ENCODE measurements at places on chromosomes 3 and 15.

DNA sequence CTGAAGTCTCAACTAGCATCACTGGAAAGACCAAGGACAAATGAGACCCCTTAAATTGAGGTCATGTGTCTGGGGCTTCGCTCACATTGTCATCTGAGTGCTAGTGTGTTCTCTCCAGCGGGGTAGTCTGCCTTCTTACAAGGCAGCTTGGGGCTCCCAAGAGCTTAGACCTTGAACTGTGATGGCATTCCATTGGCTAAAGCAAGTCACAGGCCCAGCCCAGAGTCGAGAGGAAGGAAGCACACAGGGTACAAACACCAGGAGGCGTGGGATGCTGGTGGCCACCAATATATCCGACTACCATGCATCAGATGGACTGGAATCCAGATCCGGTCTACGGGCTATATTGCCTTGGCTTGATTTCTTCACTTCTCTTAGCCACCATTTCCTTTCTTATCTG, 31.5 kb upstream of the DYNC1LI1 start:
- DNase-seq = no peak

- DNase-seq = no peak
These were observed 11.2 kb downstream of the IGDCC4 start for GRCh38 chr15:65411465-65412071.

GRCh38 chr3:14768881-14769280, 49.9 kb upstream of the FGD5 start:
- no peak for DNase-seq

- no peak for DNase-seq
These were observed 982.2 kb upstream of the SEMA6D start for GRCh38 chr15:46735115-46735514.

DNA sequence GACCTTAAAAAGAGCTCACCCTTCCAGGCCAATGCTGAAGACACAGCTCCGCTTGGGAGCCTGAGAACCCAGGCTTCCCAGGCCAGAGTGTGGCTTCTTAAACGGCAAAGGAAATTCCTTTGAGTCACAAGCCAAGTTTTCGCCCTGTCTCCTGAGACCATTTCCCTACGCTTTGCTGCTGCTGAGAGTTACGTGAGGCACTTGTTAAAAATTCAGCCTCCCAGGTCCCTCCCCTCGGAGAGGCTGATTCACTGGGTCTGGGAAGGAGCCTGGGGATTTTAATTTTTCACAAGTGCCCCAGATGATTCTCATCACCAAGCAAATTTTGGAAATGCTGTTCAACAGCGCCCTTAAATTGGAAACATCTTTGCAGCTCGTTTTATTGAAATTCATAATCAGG, 25.5 kb downstream of the RLBP1 start:
- no peak for DNase-seq

GRCh38 chr3:2477620-2478019, 379.0 kb downstream of the CNTN4 start:
- no peak for DNase-seq

DNA sequence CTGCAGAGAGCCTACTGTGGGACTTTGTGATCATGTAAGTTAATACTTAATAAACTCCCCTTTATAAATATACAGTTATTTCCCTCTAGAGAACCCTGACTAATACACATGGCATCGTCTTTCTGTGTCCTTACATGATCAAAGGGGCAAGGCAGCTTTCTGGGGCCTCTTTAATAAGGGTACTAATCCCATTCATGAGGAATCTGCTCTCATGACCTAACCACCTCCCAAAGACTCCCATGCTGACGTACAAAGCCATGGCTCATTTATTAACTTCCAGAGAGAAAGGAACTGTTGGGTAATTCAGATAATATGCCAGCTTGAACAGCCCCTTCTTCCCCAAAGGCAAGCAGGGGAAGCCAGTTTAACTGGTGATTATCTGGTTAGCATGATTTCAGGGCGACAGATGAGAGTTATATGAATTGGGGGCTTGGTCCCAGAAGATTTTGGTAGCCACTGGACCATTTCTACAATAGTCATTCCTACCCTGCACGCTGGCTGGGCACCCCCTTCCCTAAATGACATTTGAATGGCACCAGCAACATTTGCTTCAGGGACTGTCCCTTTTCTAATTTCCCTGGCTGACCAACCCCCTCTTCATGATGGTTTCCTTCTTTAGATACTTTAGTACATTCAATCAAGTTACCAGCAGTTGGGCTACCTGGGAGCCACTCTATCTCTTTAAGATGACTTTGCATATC, 83.6 kb upstream of the C3orf80 start:
- DNase-seq = no peak

DNA sequence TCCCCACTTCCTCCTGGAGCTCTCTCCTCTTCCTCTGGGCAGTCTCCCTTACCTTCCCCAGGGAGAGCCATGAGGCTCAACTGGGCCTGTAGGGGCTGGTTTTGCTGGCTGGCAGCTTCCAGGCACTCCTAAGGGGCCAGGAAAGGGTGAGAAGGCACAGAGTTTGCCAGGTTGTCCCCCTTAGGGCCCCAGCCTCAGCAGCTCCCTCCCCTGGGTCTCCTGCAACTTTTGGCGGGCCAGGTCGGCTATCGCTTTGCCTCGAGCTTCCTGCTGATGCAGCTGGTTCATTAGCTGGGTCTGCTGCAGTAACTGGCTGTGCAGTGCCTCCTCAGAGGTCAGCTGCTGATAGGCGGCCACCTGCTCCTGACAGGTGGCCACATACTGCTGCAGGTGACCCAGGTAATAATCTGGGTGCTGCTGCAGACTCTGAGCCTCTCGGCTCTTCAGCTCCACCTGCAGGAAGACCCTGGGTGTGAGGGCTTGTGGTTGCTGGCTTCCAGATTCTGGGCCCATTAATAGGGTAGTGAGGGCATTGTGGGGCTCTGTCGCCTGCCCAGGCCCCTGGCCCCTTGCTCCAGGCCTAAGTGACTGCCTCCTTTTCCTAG, 29.7 kb upstream of the OR4F6 start:
- no peak for DNase-seq

- no peak for DNase-seq
These were observed 438.9 kb downstream of the RAP2B start for GRCh38 chr3:153600896-153601295.

- DNase-seq = no peak
These were observed 13.2 kb downstream of the NSUN3 start for GRCh38 chr3:94076055-94076454.

DNA sequence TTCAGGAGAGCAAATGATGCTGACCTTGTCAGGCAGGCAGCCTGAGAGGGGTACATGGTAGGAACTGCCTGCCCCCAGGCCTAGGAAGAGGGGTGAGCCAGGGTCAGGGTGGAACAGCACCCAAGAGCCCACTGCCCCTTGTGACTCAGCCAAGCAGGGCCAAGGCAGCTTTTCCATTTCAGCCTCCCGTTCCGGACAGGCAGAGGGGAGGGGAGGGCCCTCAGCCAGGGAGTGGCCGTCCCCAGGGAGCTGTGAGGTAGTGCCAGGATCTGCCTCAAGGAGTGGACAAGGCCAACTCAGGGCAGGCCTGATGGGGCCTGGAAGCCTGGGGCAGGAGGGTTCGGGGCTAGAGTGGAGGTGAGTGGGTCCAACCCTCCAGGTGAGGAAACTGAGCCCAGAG, 5.1 kb upstream of the ANKRD63 start:
- no peak for DNase-seq

- DNase-seq = no peak
These were observed 76.0 kb upstream of the HACD2 start for GRCh38 chr3:123660900-123661299.
